CD4-positive, alpha-beta T cell treated with Interleukin-6 at 100 ng/mL for 8 hours (primary cell): ENCODE measurements at places on chromosomes 6 and 20.

- DNase-seq: no peak
Measured at GRCh38 chr6:161219680-161220079, 54.2 kb downstream of the AGPAT4 start.

- DNase-seq: no peak
Measured at GRCh38 chr6:37713529-37714119, 15.9 kb upstream of the MDGA1 start.

GRCh38 chr6:40550202-40551101 lies 36.7 kb downstream of the LRFN2 start:
- DNase-seq: no peak

GRCh38 chr6:24614648-24615047 lies 31.3 kb downstream of the KIAA0319 start:
- no peak for DNase-seq

DNA sequence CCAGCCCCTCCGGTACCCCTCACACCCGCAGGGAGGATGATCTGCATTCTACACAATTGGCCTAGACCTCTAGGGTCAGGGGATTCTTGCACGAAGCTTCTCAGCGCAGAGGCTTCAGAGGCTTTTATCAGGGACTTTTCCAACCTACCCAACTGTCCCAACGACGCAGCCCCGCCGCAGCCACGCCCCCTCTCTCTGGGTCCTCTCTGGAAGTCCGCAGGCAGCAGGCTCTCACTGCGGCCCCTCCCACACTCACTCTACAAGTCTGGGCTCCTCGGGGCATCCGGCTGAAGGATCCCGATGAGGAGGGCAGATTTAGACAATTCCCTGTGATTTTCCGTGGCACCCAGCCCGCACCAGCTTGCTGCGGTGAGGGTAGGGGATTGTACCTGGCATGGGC lies 227.7 kb upstream of the RNF24 start:
- DNase-seq: no peak

- DNase-seq: no peak
Measured at GRCh38 chr20:14336686-14337085, 726 bp downstream of the FLRT3 start.
